ENCODE measurements at places on chromosomes 12 and 14.
A peak's percentile ranks its signal among the peaks of the same experiment; 100 is the strongest.

GRCh38 chr12:77325511-77326236, 260.3 kb upstream of the E2F7 start:
- peak; percentile 8 for DNase-seq

DNA sequence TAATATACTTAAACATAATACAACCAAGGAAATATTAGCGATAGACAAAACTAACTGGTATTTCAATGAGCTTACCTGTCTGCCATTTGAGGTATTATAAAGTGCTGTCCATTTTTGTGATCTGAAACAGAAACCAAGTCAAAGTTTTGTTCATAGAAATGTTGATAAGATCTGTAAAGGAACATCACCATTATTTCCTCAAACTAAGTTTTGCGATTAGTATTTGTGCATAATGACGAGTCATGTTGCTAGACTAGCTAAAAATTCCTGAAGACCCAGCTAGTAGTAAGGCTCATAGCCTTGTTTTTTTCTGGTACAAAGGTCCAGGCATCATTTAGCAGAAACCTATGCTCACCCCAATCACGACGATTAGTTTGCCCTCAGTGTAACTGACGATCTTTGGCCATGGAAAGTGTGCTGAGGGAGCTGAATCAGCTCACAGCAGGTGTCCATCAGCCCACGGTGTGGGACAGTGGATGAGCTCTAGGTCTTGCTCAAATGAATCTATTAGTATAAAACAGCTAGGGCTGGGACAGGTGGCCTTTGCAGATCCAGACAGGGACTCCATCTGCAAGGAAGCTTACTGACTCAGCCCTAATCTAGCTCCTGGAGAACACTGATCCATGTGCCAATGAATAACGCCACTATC, 28.7 kb downstream of the GIT2 start:
- no peak for DNase-seq

- no peak for DNase-seq
These were observed 456.2 kb upstream of the MGAT4C start for GRCh38 chr12:86712425-86712843.

DNA sequence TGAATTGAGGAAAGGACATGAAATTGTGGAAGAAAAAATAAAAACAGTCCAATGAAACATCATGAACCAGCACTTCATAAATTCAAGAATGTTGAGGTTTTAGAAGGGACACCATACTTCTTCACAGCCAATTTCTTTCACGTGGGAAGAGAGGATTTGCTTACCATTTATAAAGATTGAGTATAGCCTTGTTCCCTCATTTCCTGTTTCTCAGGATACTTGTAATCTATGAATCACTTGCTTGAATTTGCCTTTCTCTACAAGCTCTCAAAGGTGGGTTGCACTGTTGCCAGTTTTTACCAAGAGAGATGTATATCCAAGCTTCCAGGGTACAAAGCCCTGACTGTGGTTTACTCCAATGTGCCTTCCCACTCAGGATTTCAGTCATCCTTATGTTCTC, 116.1 kb downstream of the DUSP6 start:
- no peak for DNase-seq

DNA sequence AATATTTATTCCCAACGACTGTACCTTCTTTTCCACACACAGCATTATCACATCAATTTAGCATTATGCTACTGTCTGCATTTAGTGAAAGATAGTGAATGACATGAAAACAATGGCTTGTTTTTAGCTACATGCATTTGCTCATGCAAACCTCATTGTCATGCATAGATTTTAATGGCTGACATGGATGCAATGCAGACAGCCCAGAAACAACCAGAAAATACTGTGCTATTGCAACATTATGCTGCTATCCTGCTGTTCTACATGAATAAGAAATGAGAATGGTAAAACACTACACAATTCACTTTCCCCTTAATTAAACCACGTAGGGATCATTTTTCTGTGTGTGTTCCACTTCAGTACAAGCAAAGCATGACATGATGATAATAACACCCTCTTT, 90.8 kb downstream of the LIN7A start:
- no peak for DNase-seq

DNA sequence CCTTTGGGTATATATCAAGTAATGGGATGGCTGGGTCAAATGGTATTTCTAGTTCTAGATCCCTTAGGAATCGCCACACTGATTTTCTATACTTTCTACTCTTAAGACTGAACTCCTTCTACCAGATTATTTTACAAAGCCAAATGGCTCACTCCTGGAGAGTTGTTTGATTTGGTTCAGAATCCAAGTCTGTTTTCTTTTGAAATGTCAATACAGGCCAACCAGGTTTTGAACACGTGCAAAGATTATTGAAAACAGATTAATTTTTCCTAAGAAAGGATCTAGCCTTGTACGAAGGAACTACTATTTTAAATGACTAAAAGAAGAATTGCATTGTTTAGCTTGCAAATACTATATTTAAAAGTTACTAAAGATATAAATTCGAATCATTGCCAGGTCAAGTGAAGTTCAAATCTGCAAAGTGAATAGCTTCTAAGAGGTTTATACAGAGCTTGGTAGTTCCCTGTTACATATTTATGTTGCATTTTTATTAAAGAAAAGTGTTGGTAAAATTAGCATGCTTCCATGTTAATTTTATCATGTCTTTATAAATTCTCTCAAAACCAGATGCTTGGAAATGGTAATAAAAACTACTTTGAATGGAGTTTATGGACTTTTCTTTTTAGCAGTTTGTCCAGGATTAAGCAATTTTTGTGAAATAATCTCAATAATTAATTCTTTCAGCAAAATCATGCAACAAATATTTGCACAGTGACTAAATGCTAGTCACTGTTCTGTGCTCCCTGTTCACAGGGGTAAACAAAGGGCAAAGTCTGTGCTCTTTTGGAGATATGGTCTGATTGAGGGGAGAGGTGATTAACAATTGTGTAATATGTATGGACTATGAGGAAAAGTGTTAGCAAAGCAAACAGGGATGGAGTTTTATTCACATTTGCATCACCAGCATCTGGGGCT, 38.9 kb downstream of the GPR65 start:
- no peak for DNase-seq

GRCh38 chr12:92898755-92899154, 30.3 kb downstream of the EEA1 start:
- DNase-seq = no peak

DNA sequence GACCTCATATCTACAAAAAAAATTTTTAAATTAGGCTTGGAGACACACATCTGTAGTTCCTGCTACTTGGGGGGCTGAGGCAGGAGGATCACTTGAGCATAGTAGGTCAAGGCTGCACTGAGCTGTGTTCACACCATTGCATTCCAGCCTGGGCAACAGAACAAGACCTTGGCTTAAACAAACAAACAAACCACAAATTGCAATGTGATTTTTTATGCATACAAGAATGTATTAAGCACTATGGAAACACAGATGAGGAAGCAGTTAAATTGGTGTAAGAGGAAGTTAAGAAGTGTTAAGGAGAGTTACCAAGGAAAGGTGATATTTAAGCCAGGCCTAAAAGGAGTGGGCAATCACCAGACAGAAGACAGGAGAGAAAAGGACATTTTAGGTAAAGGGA, 83.6 kb upstream of the HECTD1 start:
- DNase-seq = no peak

- DNase-seq = no peak
These were observed 310.9 kb downstream of the ADGRD1 start for GRCh38 chr12:131264635-131265034.

- no peak for DNase-seq
These were observed 25.9 kb downstream of the MMP17 start for GRCh38 chr12:131853832-131854797.

GRCh38 chr12:111645433-111645832, 40.3 kb downstream of the BRAP start:
- no peak for DNase-seq

- DNase-seq = no peak
These were observed 3.2 kb upstream of the MMP19 start for GRCh38 chr12:55845785-55846496.

- no peak for DNase-seq
These were observed 6.3 kb upstream of the NFE2 start for GRCh38 chr12:54306925-54307741.

- no peak for DNase-seq
These were observed 1.5 kb upstream of the EFS start for GRCh38 chr14:23366426-23366921.

DNA sequence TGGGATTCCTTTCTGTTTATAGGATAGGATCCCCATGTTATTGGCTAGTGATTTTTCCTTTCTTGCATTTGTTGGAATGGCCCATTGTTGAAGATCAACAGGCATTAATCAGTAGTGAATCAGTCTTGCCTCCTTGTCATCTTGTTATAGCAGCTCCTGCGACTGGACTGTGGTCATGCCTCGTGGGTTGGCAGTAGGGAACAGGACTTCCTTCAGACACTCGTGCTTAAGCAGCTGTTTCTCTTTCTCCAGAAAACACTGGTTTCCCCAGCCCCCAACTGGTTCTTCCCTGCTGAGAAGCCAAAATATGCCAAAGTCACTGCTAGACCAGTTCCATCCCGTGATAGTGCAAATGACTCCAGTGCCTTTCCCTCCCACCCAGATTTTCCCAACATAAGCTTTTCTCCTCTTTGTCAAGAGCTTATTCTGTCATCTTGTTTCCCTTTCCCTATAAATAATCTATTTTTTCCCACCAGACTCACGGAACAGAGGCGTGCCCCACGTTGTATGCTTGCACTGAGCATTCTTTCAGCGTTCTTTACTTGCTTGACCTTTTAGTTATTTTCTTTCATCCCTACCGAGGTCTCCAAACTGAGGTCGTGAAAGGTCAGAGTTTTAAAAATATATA, 83.5 kb downstream of the SAMD4A start:
- no peak for DNase-seq

DNA sequence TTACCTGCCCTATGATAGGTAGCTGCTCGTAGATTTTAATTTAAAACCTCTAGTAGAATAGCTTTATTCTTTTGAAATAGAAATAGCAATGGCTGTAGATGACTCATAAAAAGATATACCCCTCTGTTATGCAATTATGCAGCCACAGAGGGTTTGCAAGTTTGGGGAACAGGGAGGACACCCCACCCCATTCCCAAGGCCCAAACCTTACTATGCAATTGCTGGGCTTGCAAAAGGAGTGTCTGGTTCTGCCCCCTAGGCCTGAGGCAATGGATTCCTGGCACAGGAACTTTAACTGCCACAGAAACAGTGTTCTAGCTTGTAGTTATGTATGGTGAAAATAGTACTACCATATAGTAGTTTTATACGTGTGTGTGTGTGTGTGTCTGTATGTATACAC, 403.3 kb downstream of the ADAMTS20 start:
- no peak for DNase-seq

- no peak for DNase-seq
These were observed 61.2 kb upstream of the STXBP6 start for GRCh38 chr14:25111061-25111601.

- DNase-seq = no peak
These were observed 11.1 kb upstream of the TMPO start for GRCh38 chr12:98504368-98504617.

GRCh38 chr14:33457617-33458016, 493.3 kb downstream of the EGLN3 start:
- no peak for DNase-seq

DNA sequence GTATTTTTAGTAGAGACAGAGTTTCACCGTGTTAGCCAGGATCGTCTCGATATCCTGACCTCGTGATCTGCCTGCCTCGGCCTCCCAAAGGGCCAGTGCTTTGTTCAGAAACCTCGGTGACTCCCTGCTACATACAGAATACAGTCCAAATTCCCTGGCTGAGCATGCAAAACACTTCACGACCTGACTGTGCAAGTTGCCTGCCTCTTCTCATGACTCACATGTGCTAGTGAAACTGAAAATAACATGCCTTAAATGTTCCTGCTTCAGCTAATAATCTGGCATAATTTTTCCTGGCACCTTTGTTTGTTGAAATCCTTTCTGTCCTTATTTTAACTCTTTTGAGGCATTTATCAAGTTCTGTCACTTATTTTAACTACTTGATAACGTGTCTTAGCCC, 8.2 kb downstream of the DMAC2L start:
- DNase-seq = no peak

GRCh38 chr14:22996768-22997654, 12.9 kb downstream of the C14orf93 start:
- no peak for DNase-seq

- DNase-seq = no peak
These were observed 267.3 kb upstream of the SRRM4 start for GRCh38 chr12:118714051-118714460.

GRCh38 chr14:95402176-95402575, 82.5 kb upstream of the CLMN start:
- no peak for DNase-seq

GRCh38 chr14:30803185-30803584, 71.2 kb upstream of the COCH start:
- no peak for DNase-seq

- no peak for DNase-seq
These were observed 199.2 kb downstream of the NOVA1 start for GRCh38 chr14:26398616-26399015.

GRCh38 chr12:108116699-108117098, 12.4 kb upstream of the WSCD2 start:
- no peak for DNase-seq

GRCh38 chr14:58364316-58364715, 31.4 kb upstream of the TOMM20L start:
- no peak for DNase-seq

GRCh38 chr12:98751580-98752115, 106.6 kb downstream of the APAF1 start:
- DNase-seq = no peak

DNA sequence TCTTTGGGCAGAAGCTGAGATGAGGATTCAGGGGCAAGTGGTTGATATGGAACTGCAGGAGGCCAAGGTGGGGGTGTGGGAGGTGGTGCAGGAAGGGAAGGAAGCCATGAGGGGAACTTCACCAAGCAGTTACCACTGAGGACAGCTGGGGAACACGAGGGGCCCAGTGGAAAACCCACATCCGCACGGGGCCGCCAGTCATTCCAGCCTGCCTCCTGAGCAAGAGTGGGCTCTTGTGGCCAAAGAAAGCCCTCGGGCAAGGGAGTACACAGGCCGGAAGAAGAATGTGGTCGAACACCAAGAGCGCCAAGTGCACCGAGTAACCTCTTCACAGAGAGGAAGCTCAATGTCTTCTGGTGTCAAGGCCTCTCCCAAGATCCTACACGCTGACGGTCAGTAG, 252.2 kb upstream of the FOXN3 start:
- no peak for DNase-seq

GRCh38 chr14:47149326-47149725, 497.7 kb upstream of the RPL10L start:
- no peak for DNase-seq

GRCh38 chr12:29131539-29131938, 17.5 kb upstream of the FAR2 start:
- DNase-seq = no peak

- no peak for DNase-seq
These were observed 25.6 kb downstream of the FAM161B start for GRCh38 chr14:73924337-73924736.

DNA sequence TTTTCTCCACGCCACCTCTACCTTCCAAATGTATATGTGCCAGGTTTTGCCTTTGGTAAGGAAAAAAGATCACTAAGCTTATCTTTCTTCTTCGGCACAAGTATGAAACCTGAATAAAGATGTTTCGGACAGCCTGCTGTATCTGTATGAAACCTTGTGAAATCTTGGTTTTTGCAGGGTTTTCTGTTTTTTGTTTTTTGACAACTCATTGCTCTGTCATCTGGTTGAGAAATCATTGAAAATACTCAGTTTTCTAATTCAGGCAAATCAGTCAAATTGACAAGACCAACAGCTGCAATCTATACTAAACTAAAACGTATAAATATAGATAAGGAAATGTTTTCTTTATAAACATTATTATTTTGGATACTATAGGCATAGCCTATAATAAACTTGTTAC, 63.1 kb upstream of the FGD4 start:
- DNase-seq = no peak
